ENCODE measurements at places on chromosomes 4 and X.

DNA sequence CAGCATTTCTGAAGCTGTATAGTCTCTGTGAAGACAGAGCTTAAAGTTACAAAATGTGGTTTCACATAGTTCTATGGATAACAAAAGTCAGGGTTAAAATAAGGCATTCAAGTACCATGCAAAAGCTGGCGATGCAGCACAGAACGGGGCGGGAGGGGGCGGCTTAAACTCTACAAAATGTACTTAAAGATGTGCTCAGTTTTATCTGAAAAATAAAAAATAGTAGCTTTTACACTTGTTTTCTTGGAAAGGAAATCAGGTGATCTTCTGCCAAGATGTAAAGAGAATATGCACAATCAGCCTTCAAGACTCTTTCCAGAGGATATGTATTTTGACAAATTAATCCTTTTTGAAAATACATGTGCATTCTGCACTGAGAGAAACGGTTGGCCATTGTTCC lies 301.7 kb upstream of the EMCN start:
- no peak for DNase-seq

DNA sequence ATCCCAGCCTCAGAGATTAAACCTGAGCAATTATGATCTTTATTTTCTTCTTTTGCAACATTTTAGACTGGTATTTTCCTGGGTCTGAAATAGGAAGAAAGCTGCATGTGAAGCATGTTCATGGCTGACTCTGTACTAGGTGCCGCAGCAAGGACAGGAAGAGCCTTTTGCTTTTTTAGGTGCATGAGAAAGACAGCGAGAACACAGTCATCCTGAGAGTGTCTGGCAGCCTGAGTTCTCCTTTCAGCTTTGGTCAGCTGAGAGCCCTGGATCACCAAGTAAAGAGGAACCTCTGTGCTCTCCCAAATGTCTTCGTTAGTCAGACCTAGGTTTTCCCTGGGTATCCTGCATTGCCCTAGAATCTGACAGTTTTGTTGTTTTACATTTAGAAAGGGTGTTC lies 29.8 kb downstream of the FAM149A start:
- DNase-seq = no peak

- DNase-seq = no peak
These were observed 6.4 kb upstream of the SCML2 start for GRCh38 chrX:18360867-18361266.

DNA sequence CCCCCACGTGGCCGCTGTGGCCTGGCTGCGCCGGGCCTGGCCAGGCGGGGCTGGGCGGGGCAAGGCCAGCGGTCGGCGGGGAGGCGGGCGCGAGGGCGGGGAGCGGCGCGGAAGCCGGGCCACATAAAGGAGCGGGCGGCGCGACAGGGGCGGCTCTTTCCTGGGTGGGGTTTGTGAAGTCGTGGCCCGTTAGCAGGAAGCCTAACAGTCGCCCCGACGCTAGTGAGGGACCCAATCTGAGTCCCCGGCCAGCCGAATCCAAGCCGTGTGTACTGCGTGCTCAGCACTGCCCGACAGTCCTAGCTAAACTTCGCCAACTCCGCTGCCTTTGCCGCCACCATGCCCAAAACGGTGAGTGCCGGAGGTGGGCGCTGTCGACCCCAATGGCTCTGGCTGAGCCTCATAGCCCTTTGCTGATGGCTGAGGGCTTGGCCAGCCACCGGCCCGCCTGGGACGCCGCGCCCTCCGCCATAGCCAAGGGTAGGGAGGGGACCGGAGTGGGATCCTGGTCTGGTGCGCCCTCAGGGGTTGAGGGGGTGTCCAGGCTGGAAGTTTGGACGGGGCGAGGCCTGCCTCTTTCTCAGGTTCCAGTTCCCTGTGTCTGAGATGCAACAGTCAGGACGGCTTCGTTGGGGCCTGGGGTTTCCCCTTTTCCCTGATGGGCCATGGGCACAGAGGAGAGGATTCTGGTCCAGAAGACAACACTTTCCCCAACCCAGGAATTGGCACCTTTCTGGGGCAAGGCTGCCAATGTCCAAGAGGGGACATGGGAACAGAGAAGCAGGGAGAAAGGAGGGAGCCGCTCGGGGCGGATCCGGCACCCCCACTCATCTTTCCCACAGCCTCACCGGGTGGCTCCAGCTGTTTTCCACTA lies at the start of gene MSN:
MSN (plus strand) TSS at position 152 of the 874 bp plus-strand sequence; CDS start at position 340, 188 bp downstream.
- DNase-seq = peak; percentile 27

DNA sequence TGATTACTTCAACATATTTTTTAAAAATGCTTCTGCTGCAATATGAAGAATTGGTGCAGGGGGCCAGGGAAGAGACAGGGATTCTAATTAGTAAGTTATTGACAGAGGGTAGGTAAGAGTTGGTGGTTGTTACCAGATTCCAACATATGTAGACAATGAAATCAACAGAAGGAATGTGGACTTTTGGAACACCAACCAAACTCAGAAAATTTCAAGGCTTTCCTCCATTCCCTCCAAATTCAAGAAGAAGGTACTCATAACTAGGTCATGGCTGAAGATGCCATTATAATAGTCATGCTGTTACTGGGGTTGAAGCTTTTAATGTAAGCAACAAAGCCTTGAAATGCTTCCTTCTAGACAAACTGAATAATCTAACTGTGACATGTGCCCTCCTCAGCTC lies 22.9 kb upstream of the CXCL13 start:
- DNase-seq = no peak

DNA sequence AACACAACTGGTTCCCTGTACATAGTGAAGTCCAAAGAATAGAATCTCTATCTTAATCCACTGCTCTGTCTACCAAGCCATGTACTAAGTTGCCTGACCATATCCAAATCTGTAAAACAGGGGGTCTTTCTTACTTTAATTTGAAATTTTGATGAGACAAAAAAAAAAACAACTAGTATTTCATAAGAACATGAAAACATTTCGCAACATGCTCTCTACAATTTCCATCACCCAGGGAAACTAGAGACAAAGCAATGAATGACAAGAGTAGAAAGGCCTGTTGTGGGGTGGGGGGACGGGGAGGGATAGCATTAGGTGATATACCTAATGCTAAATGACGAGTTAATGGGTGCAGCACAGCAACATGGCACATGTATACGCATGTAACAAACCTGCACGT lies 279.9 kb downstream of the PPP3CA start:
- no peak for DNase-seq

DNA sequence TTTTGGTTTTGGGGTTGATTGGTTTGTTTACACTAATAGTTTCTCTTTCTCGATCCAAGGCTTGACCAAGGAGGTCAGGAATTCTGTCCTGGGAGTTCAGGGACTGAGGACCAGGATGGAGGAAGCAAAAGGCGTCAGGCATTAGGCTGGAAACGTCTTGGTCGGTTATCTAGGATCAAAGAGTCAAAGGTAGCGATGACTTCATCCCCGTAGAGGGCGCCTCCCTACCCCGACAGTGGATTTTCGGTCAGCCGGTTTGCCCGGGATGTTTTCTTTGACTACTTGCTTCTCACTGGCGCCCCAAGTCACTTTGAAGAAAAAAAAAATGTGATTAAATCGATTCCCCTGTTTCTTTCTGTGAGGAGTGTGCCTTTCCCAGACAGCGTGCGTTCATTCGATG lies 980 bp upstream of the FHDC1 start:
- no peak for DNase-seq

DNA sequence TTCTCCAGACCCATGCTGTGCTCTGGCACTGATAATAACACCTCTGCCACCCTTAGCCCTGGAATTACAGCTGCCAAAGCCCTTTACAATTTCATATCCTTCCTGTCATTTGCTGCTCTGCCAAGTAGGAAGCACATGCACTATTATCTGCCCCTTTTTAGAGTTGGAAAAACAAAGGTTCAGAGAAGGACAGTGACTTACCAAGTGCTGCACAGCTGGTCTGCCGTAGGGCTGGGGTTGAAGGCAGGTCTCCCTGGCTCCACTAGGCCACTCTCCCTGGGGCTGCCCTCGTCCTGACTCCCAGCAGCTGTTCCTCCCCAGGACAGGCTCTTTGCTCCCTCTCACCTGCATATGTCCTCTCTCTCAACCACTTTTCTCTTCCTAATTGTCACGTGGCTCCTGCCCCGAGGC lies 73.4 kb downstream of the ANAPC4 start:
- no peak for DNase-seq
